ENCODE measurements at places on chromosomes 1 and 21. TPM values are rescaled to one million over a fixed set of nuclear protein-coding genes. Genes with fewer than 3 reads are reported as not detected.

ABL2 gene
- total RNA-seq, result 16.8 TPM

WNT2B gene
- total RNA-seq, result 0.14 TPM

TINAGL1 gene
- 0.51 TPM for total RNA-seq

WLS gene
- total RNA-seq, result 15.3 TPM

SPATA6 gene
- total RNA-seq, result 1.9 TPM

POLR3C gene
- total RNA-seq, result 38.1 TPM

PCP4 gene
- not detected for total RNA-seq

COP1 gene
- total RNA-seq, result 27.2 TPM

CR2 gene
- not detected for total RNA-seq

RAB7B gene
- total RNA-seq, result 1.7 TPM

INSRR gene
- total RNA-seq, result not detected

RUNX3 gene
- 5.7 TPM for total RNA-seq

FCGR2B gene
- not detected for total RNA-seq

SPRR2G gene
- not detected for total RNA-seq

TNNT2 gene
- total RNA-seq, result not detected

POU3F1 gene
- total RNA-seq, result not detected

RCSD1 gene
- total RNA-seq, result 0.07 TPM

TRPM2 gene
- total RNA-seq, result 8.1 TPM

TAL1 gene
- not detected for total RNA-seq

SPTA1 gene
- total RNA-seq, result not detected

COL24A1 gene
- total RNA-seq, result 0.06 TPM

VHLL gene
- total RNA-seq, result not detected

UBE2U gene
- not detected for total RNA-seq

PODN gene
- total RNA-seq, result not detected
